ENCODE measurements at places on chromosomes 3 and 15.

- peak; percentile 80 for DNase-seq
These were observed 612 bp upstream of the TBL1XR1 start for GRCh38 chr3:177197727-177198460.

GRCh38 chr3:136351905-136352304, 101.8 kb downstream of the PCCB start:
- peak; percentile 16 for DNase-seq

- DNase-seq = no peak
These were observed 33.9 kb upstream of the XCR1 start for GRCh38 chr3:46061108-46061720.

GRCh38 chr3:172856795-172857742, 106.5 kb downstream of the ECT2 start:
- DNase-seq = no peak

DNA sequence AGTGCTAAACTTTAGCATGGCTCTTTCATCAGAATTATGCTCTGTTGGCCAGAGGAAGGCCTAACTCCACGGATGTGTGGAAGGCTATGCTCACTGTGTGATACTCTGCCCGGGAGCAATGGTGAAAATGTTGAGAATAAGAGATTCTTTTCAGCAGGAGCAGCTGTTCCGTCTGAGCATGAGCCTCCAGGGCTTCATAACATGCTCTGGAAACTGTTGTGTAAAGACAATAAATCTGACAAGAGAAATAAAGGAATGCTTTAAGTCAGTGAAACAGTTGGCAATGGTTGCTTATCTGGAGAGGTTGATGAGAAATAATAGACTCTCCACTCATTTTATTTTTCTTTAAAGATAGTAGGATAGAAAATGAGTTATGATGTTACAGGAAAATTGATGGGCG, 269.8 kb downstream of the DIPK2A start:
- no peak for DNase-seq

GRCh38 chr3:56960234-56960917, 100.1 kb upstream of the SPATA12 start:
- no peak for DNase-seq

- DNase-seq = no peak
These were observed 477.8 kb downstream of the RBMS3 start for GRCh38 chr3:29758434-29759322.

GRCh38 chr3:140319739-140320138, 358.1 kb upstream of the TRIM42 start:
- DNase-seq = no peak

DNA sequence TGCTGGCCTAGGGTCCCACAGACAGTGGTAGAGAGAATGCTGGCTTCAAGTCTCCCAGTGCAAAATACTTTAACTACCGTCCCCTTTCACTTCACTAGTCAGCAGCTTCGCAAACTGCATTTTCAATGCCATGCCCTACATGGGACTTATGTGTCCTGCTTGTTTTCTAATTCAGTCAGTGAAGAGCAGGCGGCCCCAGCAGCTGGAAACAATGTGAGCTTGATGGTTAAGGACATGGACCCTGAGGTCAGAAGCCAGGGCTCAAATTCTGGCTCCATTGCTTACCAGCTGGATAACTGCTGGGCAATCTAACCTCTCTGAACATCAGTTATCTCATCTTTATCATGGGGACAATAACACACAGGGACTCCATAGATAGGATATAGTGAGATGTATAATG, 58.4 kb downstream of the SLC12A8 start:
- no peak for DNase-seq

- DNase-seq = no peak
These were observed 12.1 kb upstream of the TGM5 start for GRCh38 chr15:43278869-43279268.

- no peak for DNase-seq
These were observed 32.7 kb upstream of the TPRG1 start for GRCh38 chr3:189138901-189139610.

- no peak for DNase-seq
These were observed 101.3 kb downstream of the LINGO1 start for GRCh38 chr15:77531191-77532000.

DNA sequence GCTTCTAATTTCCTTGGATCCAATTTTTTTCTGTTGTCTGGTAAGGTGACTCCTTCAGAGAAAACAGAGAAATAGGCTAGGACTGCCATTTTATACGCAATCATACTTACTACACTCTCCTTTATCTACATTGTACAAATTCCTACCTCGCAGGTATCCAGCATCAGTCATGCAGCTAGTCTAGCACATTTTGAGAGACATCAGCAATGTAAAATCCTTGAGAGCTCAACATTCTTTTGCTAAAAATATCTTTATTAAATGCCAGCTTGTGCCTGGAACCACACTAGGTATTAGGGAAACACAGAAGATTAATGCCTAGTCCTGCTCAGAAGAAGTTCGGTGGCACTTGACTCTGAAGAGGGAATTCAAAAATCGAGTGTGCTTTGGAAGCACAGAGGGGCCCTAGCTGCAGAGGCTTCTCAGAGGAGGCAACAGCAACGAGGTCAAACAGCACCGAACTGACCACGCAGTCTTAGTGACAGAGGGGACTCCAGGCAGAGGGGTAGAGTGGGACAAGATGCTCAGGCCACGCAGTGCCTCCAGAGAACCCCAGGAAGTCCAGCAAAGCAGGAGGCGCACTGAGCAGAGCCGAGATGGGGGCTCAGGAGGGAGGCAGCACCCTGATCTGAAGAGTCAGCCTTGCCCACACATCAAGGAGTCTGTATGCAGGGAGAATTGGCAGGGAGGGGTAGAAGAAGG, 3.5 kb downstream of the FAM174B start:
- DNase-seq = no peak

GRCh38 chr3:12025584-12025983, 21.4 kb downstream of the SYN2 start:
- DNase-seq = no peak

DNA sequence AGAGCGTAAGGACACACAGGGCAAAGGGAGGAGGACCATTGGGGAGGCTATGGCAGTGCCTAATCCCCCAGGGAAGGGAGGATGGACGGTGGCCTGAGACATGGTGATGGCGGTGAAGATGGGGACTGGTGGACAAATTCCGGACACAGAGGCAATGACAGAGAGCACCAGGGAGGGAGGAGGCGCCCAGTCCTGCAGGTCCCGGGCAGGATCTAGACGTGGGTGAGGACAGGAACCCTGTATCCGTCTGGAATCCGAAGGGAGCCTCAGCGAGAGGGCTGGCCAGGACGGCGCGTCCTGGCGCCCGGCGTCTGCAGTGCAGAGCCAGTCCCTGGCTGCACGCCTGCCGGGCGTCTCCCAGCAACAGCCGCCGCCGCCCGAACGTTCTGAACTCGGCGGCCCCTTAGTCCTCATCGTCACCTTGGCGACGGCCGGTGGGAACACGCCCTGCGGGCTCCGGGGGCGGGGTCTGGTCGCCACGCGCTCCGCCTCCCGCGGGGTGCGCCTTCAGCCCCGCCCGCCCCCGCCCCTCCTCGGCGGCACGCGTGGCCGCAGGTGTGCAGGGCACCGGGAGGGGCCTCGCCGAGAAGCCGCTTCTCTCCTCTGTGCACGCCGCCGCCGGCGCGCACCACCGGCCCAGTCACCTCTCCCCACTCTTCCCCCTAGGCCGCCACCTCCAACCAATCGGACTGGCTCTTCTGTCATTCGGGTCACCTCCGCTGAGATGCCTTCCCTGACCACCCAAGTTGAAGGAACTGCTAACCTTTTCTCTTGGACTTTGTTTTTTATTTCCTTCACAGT, 11.6 kb downstream of the XIRP1 start:
- DNase-seq = peak; percentile 93

- DNase-seq = no peak
These were observed 33.0 kb downstream of the RBPMS2 start for GRCh38 chr15:64742385-64742784.

DNA sequence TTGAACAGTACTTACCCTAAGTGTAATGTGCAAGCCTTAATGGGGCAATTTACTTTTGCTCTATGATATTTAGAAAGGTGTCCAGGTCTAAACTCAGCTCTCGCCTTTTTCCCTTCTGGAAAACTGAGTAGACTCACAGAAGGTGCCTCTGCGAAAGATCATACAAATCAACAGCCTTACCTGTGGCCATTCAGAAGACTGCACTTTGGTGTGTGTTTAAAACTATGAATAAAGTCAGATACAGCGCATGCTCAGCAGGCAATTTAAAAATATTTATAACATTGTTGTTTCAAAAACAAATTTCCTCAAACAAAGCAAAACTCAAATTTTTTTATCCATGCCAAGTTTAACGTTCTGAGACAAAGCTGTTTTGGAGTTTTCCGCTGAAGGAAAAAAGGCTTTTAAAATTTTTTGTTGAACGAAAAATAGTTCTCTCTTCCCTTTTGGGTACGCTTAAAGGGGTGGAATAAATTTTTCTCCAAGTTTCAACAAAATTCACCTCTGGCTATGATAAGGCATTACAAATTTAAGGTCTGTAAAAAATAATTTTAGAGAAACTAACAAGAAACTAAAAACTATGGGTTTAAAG, 156.3 kb downstream of the TIGIT start:
- DNase-seq = no peak

DNA sequence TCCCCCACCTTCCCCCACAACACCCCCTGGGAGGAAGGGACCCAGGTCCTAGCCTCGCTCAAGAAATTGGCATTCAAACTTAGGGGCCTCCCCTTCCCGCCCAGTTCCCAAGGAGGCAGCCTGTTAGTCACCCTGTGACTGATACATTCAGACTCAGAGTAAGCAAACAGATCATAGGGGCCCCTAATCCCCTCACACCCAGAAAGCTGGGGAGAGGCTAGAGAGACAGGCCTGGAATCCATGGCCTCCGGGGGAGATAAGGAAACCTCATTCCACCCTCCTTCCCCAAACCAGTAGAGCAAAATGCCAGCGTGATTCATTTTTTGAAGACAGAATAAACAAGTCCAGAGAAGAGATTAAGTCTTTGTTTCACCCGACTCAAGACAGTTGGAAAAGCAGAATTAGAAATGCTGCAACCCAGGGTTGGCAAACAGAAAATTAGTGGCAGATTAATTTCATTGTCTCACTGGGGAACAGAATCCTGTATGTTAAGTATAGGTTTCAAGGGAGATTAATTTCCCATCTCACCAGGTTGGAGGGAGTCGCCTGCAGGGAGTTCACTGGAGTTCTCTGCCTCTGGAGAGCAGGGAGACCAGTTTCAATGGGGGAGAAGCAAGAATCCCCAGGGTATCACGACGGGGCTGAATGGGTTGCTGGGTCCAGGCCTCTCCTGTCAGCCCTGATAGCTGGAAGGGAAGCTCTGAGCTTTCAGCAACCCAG, 268.3 kb downstream of the UACA start:
- DNase-seq = no peak

- peak; percentile 25 for DNase-seq
These were observed 573 bp upstream of the DIS3L start for GRCh38 chr15:66292571-66293418.

GRCh38 chr3:65348398-65348995, 660.7 kb upstream of the ADAMTS9 start:
- no peak for DNase-seq

- DNase-seq = no peak
These were observed 66.8 kb downstream of the CD200R1L start for GRCh38 chr3:112779558-112780480.

DNA sequence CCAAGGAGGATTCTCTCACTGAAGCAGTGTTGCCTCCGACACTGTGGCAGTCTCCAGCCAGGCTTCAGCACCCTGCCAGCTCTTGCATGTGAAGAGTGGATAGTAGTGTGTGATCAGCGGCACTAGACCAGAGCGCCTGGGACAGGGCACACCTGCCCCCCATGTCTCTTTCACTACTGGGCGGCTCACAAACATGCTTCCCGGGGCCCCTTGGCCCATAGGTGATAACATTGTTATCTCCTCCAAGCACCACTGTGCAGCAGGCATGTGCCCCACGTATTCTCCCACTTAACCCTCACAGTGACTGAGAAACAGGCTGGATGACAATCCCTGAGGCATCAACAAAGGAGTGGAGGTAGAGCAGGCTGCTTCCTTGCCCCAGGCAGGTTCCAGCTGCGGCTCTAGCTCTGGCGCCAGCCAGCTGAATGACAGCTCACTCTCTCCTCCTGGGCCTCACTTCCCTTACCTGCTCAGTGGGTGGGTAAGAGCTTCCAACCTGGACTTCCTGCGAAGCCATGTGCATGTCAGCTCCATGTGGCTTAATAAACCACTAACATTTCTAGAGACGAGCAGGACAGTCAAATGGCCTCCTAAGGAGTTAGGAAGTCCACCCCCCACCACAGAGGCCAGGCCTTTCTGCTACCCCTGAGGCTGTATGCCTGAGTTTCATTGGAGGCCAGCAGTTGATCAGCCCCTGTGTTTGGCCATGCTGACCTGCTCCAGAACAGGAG, 37.8 kb downstream of the KLF13 start:
- DNase-seq = peak; percentile 72

DNA sequence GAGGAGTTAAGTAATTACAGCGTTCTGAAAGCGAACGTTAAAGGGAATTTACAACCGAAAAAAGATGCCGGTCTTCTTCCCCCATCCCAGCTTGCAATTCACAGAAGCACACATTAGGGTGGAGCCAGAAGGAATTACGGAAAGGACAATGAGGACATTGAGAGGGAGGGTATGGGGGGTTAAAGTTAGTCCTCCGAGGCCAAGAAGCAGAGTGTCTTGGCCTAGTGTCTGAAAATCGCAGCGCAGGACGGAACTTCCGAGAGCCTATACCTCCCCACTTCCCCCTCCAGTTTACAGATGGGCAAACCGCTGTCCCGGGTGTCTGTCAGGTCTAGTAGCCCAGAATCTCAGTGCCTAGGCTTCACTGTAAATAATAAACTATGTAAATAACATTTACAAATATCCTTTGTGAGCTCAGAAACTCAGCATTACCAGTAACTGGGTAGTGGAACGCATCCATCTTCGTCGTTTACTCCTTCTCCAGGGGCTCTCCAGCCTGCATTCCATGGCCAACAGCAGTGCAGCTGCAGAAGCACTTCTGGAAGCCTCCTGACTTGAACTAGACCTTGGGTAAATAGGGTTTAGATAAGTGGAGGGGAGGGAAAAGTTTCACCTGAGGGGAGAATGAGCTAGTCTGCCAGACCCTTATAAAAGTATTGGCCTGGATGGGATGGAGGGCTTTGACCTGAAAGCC, 922 bp downstream of the ADPRH start:
- no peak for DNase-seq

- no peak for DNase-seq
These were observed 635.0 kb downstream of the TBL1XR1 start for GRCh38 chr3:176562331-176562730.

DNA sequence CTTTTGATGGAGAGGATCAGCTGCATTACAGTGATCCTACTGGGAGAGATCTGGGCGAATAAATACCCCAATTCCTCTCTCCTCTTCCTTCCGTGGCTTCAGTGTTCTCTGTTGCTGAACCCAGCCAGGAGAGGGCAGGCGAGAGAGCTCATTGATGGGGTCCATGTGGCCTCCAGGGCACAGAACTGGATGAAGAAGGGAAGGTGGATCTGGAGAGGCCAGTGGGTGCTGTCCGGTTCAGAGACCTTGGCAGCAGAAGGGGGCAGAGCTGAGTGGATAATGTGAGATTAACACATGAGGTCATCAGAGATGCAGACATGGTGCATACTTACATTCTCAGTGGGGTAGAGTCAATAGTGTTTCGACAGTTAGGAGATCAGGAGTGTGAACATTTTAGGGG, 193.6 kb downstream of the CLSTN2 start:
- no peak for DNase-seq

Data from hematopoietic multipotent progenitor cell treated with erythropoietin and hydrocortisone succinate and interleukin-3 and kit ligand, for 15 days (in vitro differentiated cells).